ENCODE measurements at places on chromosomes 6 and 20.

GRCh38 chr20:41213150-41213820, 75.9 kb downstream of the PLCG1 start:
- no peak for DNase-seq

DNA sequence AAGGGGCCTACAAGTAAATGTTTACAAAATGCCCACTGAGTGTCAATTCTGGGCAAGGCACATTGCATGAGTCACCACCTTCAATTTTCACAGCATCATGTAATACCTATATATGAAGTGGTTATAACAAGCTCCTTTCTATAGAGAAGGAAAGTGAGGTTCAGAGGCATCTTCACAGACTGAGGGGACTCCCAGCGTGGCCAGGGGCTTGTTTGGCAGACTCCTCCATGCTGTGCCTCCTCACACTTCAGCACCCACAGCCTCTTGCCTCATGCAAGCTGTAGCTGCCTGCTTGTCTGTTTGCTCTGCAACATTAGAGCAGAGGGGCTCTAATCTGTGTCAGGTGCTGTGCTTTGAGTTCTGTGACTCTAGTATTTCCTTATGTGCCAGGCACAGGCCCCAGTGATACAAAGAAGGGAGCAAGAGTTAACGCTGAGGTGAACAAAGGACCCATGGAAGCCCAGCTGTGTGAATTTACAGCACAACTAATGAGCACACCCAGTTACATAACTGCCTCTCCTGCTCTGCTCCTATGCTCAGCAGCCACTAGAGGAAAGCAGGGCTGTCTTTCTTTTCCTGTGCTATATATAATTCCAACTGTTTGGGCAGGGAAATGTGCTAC, 72.3 kb downstream of the ZHX3 start:
- DNase-seq: no peak

GRCh38 chr6:167825332-167826229, 1.1 kb upstream of the AFDN start:
- DNase-seq: peak; percentile 85

GRCh38 chr20:43283126-43283525, 93.4 kb upstream of the PTPRT start:
- no peak for DNase-seq

DNA sequence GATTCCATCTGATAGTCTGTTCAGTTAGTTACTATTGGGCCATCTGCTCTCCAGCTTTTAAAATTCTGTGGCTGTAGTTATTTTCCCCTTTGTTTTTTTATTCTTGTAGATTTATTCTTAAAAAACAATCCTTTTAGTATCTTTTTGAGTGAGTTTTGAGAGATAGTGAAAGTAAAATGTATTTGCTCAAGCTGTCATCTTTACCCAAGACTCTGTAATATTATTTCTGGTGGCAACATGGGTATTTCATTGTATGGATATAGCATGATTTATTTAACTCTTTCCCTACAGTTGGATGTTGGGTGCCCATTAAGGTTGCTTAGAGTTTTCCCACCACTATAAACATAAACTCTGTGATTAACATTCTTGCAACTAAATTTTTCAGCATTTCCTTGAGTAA, 24.6 kb downstream of the STK4 start:
- no peak for DNase-seq

GRCh38 chr20:46202766-46203509, 84.8 kb downstream of the CD40 start:
- no peak for DNase-seq

DNA sequence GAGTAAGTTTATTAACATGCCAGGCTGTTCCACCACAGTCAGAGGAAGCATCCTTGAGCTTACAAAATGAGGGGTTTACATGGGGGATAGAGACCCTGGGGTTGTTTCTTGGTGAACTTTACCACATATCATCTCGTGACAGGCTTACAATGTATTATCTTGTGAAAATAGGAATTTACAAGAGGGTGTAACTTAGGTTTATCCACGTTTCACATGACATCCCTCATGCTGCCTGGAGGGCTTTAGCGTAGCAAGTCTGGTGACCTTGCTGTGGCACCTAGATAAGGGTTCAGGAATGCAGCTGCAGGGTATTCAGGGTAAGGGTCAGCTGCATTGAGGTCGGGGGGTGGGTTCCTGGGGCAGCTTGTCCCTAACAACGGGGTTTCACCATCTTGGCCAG, 154.6 kb upstream of the ARG1 start:
- DNase-seq: no peak

DNA sequence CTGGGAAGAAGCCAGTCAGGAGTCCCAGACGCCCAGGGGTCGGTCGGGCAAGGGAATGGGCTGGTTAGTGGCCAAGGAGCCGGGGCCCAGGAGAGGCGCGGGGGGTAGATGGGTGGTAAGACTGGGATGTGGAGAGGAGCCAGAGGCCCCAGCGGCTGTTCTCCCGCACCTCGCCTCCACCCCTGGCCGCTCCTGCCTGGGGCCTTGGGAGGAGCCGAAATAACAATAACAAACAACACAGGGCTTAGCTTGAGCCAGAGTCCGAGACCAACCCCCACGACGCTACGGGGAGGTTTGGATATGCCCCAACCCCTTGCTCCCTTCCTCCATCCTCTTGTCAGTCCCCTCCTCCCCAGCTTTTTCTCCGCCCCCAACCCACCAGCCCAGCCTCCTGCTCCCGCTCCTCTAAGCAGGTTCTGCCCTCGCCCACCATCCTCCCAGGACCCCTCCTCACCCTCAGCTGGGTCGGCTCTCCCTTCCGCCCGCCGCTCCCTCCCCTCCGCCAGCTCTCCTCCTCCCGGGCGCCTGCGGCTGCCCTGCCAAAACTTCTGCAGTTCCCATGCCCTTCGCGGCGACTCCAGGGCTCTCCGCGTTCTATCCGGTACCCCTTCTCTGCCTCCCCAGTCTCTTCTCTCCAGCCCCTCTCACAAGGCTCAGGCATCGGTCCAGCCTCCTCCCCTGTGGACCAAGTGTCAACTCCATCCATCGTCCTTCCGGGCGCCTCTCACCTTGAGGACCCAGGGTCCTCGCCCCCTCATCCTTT, 1.1 kb downstream of the RNF39 start:
- DNase-seq: no peak

DNA sequence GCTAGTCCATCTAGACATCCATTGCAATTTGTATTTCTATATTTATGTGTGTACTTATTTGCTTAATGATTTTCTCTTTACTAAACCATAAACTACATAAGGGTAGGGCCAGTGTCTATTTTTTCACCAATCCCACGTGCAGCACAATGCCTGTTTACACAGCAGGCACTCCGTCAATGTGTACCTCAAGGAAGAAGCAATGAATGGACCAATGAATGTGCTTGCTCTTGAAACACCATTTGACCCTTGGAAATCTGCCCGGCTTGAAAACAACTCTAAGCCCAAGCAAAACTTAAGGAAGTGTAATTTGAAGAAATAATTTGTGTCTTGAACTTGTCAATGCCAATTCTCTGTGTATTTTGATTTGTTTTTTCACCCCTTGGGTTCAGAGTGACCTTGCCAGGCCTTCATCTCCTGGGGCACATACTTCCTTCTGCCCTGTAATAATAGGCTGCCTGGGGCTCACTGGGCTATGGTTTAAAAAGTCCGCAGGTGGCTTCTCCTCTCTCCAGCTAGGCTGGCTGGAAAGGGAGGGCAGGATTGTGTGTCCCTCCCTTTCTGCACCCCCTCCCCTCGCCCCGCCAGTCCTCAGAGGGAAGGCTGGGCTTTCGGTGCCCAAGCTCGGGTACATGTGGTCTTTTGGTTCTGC, 140.8 kb upstream of the ARMC2 start:
- DNase-seq: no peak

- DNase-seq: no peak
Measured at GRCh38 chr20:57860576-57860975, 150.8 kb upstream of the PMEPA1 start.

DNA sequence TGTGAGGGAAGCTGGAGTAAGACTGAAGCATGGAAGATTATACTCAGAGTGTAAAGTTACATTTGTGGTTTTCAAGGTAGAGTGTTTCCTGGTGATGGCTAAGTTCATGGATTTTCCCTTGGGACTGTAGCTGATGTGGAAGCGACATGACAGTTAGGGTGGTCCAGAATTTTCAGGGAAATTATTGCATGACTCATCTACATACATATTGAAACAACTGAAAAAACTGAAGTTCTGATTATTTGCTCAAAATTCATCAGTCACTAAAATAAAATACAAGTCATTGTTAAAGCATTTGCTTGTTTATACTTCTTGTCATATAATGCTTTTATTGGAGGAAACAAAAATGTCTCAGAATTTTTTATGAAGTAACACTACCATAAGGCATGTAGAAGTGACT, 700.0 kb downstream of the RFPL4B start:
- DNase-seq: no peak

- no peak for DNase-seq
Measured at GRCh38 chr20:10321138-10321717, 102.6 kb downstream of the SNAP25 start.

- DNase-seq: peak; percentile 87
Measured at GRCh38 chr20:38057351-38057972, 23.9 kb downstream of the RPRD1B start.
